ENCODE measurements at places on chromosomes 13 and 19.

DNA sequence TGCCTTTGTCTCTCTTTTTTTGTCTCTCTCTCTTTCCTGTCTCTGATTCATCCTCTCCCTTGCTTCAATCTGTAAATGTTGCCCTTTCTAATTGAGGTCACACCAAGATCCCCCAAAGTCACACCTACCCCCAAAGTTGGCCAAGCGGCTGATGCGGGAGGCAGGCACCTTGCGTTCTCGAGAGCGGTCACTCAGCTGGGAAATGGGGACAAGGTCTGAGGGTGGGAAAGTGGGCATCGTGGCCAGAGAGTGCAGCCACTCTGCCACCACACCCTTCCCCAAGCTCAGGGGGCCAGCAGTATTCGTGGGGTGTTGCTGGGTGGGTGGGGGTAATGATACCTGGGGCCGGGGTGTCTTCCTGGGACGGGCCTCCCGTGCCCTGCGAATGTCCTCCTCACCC is 2.7 kb downstream of the COQ8B start:
- no peak for DNase-seq

DNA sequence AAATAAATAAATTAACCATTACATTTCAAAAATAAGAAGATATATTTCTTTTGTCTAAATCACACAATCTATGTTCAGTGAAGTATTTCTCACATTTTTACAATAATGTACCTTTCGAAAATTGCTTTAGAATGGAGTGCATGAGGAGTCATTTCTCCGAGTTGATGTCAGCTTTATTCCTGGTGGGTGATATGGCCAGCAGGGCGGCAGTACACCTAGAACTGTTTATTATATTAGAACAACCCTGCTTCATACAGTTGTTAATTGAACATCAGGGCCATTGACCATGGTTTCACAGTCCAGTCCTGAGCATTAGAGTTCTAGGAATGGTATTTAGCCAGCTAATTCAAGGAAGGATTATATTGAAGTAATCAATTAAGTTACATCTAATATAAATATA is 696.3 kb upstream of the SLC10A2 start:
- no peak for DNase-seq

DNA sequence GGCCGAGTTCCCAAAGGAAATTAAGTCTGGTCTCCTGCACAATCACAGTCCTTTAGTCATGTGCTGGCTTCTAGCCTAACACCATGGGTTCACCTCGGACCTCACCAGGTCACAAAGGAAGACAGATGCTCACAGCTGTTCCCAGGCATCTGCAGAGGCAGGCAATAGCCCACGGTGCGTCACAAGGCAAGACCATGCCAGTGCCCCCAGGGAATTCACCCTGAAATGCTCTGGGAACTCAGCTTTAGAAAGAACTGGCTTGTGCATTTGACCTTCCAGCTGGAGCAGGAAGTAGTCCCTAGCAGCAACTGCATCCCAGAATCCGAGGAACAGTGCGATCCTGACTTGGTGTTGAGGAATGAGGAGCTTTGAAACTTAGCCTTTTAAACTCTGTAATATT is 96.8 kb upstream of the WASF3 start:
- no peak for DNase-seq

- DNase-seq, result no peak
These were observed 6.6 kb downstream of the ISOC2 start for GRCh38 chr19:55454787-55455243.

DNA sequence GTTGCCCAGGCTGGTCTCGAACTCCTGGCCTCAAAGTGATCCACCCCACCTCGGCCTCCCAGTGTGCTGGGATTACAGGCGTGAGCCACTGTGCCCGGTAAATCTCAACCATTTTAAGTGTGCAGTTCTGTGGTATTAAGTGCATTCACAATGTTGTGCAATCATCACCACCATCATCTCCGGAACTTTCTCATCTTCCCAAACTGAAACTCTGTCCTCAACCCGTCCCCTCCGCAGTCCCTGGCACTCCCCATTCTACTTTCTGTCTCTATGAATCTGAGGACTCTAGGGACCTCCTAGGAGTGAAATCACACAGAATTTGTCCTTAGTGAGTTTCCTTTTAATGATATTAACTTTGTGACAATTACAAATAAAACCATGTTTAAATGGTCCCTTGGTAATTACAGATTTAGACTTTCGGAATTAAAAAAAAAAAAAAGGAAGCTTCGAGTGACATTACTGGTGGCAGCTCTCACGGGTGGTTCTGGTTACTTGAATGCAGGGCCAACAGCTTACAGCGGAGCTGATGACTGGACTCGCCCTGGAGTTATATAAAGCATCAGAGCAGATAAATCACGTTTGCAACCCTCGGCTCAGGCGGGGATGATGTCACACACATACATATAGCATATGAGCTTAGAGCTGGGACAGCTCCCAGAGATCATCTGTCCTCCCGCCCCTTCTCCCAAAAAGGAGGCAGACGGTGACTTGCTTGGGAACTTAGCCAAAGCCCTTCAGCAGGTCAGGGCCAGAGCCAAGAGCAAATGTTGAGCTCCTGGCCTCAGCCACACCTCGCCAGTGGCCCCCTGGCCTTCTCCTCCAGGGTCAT is 89.8 kb downstream of the ZNF557 start:
- DNase-seq, result no peak

DNA sequence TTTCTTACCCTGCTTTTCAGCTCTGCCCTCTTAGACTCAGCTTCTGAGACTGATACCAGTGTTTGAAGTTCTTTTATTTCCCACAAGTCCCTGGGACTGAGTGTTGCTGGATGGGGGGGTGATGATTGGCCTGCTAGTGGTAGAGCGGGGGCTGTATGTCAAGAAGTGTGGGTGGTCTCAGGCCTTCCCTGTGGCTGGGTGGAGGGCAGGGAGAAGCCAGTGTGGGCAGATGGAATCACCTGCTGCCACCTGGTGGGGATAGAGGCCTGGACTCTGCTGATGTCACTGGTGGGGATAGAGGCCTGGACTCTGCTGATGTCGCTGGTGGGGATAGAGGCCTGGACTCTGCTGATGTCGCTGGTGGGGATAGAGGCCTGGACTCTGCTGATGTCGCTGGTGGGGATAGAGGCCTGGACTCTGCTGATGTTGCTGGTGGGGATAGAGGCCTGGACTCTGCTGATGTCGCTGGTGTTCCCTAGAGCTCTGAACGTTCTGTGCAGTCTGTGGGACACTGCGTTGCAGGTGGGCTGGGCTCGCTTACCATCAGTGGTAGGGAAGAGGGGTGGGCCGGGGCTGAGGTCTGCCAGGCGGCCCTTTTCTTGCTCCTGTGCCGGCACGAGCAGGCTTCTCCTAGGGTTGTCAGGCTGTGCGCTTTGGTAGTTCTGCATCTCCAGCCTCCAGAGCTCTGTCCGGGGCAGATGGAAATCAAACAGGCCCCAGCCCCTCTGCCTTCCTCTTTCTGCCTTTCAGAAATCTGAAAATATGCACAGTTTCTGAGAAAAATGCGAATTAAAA is 101.3 kb downstream of the ARHGEF7 start:
- DNase-seq, result no peak

DNA sequence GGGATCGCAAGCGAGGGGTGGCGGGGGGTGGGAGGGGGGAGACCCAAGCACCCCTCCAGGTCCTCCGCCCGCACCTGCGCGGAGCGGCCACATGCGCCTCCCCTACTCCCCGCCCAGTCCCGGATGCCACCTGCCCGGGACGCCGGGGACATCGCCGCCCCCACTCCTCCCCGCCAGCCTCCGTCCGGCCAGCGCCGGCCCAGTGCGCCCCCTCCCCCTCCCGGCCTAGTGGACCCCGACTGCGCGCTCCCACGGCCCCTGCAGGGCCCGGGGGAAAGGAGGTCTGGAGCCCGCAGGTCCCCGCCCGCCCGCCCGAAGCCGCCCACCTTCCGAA is 263 bp downstream of the RHPN2 start:
- DNase-seq, result no peak

DNA sequence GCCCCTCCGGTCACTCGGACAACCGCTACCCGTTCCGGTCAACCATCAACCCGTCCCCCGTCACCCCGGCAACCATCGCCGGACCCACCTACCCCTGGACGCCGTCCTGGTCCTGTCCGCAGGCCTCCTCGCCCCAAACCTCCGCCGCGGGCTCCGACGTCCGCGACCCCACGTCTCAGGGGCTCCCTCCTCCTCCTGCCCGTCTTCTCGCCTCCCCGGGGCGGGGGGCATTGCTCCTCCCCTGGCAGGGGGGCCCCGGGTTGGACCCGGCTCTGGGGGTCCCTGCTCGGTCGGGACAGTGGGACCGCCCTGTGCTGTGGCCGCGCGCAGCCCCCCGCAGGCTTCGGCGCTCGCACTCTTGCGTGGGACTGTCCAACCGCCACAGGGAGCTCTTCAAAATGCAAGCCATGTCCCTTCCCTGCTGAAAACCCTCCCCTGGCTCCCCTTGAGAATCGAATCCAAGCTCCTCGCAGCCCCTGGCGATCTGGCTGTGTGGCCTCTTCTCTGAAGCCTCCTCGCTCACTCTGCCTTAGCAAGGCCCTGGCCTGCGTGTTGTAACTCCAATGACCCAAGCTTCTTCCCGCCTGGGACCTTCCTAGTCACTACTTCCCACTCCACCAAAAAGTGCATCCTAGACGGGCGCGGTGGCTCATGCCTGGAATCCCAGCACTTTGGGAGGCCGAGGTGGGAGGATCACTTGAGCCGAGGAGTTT is 8.4 kb downstream of the EPHX3 start:
- no peak for DNase-seq

- no peak for DNase-seq
These were observed 22.4 kb downstream of the EPSTI1 start for GRCh38 chr13:42969565-42970172.

DNA sequence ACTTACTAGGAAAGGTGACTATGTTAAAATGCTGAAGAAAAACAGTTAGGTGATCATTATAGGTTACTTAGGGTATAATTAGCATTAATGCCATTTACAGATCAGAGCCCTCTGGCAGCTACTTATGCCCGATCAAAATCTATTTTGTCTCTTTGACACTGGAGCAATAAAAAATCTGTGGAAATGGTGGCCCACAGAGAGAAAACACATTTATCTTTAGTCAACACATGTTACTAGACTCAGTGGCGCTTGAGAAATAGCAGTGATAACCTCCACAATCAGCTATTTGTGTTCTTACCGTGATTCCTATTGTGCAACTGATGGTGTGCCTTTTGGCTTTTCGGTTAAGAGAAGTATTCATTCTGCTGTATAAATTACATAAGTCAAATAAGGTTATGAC is 1519.6 kb downstream of the PCDH9 start:
- no peak for DNase-seq

- DNase-seq, result no peak
These were observed 479.1 kb downstream of the SUCLA2 start for GRCh38 chr13:47521890-47522487.

GRCh38 chr19:44111910-44112463 is 1.2 kb upstream of the ZNF225 start:
- DNase-seq, result no peak

GRCh38 chr19:32357720-32358119 is 12.3 kb downstream of the ZNF507 start:
- DNase-seq, result no peak

- no peak for DNase-seq
These were observed 168.9 kb downstream of the UQCRFS1 start for GRCh38 chr19:29044037-29044436.

GRCh38 chr13:62556978-62557377 is 1141.3 kb upstream of the PCDH20 start:
- no peak for DNase-seq

DNA sequence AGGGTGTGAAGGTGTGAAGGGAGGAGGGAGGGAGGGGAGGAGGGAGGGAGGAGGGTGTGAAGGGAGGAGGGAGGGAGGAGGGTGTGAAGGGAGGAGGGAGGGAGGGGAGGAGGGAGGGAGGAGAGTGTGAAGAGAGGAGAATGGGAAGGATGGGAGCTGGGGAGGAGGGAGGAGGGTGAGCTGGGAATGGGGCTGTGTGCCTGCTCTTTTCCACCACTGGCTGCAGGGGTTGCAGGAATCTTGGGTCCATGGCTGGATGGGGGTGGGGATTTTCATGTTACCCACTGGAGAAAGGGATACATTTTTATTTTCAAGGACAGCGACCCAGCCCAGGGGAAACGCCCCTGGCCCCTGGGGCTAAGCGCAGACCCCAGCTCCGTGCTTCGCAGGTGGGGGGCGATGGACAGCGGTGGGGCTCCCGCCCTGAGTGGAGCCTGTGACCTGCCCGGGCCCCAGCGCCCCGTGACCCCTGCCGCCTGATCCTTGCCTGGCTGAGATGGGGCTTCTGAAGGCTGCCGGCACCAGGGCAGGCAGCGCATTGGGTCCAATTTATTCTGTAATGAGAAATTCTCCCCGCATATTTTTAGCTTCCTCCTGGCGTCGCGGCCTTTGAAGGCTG is 3.0 kb upstream of the EFNA2 start:
- no peak for DNase-seq

GRCh38 chr13:40613192-40613818 is 53.1 kb downstream of the FOXO1 start:
- DNase-seq, result no peak

DNA sequence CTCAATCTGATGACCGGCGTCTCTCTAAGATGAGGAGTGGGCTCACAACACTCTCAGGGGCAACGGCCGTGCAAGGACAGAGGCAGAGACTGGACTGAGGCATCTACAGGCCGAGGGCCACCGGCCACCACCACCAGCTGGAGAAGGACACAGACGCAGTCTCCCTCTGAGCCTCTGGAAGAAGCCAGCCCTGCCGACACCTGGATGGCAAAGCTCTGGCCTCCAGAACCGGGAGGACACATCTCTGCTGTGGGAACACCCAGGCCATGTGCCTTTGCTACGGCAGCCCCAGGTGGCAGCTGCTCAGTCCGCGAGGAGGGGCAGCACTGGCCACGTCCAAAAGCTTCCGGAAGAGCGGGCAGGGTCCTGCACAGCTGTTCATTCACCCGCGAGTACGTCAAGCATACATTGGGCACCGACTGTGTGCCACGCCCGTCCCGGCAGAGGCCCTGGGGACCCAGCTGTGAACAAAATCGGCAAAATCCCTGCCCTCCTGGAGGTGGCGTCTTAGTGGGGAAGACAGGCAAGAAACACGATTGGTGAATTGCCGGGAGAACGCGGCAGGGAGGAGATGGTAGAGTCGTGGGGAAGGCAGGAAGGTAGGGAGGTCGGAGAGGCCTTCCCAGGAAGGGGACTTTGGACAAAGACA is 17.1 kb downstream of the C2CD4C start:
- no peak for DNase-seq

- DNase-seq, result no peak
These were observed 949 bp downstream of the RAB3A start for GRCh38 chr19:18202778-18203407.

- no peak for DNase-seq
These were observed 8.7 kb downstream of the NR2F6 start for GRCh38 chr19:17236811-17237543.

DNA sequence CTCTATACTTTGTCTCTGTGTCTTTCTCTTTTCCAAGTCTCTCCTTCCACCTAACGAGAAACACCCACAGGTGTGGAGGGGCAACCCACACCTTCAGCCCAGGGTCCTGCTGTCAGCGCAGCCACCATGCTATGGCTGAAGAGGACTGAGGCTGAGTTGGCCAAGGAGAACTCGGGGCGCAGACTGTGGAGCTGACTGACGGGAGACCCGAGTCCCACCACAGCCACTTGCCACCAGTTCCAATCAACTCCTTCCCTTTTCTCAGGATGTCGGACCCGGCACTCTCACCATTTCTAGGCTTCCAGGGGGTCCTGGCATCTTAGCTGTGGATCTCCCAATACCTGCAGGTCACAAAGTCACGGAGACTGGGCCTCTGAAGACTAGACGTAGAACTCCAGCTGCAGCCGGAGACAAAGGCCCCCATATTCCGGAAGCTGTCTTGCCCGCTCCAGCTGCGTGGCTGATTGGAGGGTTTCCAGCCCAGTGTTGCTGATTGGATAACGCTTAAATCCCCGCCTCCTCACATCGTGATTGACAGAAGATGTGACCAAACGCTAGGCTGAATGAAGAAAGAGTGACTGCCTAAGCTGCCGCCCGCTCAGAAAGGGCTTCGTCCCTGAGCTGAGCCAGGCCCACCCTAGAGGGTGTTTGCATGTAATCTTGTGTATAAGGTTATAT is 63.6 kb downstream of the ZNF429 start:
- no peak for DNase-seq
